ENCODE measurements at places on chromosomes 1 and 21.
A peak's percentile ranks its signal among the peaks of the same experiment; 100 is the strongest.

DNA sequence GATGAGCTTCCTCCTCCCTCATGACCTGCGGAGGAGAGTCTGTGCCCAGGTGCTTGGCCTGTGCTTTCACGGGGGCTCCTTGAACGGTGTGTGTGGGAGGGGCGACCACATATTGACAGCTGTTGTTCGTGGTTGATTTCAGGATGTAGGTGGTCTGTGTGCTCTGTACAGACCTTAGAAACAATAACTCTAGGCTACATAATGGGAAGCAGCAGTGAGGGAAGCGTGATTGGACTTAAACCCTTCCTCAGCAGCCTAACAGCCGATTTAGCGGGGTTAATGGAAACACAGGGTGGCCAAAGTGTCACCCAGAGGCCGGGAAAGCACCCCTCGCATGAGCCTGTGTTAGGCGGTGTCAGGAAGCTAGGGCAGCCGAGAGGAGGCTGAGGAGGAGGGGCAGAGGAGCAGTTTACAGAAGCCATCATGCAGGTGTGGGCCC lies 56.0 kb downstream of the TBCE start:
- no peak for DNase-seq

DNA sequence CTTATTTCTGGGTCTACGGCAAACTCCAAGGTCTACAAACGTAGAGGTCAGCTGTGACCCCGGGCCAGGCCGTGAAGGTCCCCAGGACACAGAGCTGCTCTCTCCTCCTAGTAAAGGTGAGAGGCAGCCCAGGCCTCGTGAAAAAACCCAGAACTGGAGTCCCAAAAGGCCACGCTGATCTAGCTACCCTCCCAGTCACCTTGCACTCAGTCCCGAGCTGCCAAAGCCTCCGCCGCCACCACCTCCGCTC lies 125 bp downstream of the ATP5PF start:
- DNase-seq = no peak

DNA sequence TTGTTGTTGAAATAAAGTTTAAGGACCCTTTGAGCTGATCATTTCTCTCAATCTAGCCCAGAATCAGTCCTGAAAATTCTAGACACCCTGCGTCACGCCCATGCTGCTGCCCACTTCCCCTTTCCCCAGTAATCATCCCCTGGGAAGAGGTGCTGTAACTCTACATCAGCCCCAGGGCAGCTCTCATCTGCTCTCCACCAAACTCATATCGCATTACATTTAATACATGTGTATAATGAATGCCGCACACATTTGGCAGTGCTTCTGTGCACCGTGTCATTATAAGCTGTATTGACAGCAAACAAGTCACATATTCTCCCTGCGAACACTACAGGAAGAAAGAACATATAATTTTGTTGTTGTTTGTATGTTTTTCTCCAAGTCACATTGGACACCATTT lies 539.7 kb upstream of the DAB1 start:
- no peak for DNase-seq

DNA sequence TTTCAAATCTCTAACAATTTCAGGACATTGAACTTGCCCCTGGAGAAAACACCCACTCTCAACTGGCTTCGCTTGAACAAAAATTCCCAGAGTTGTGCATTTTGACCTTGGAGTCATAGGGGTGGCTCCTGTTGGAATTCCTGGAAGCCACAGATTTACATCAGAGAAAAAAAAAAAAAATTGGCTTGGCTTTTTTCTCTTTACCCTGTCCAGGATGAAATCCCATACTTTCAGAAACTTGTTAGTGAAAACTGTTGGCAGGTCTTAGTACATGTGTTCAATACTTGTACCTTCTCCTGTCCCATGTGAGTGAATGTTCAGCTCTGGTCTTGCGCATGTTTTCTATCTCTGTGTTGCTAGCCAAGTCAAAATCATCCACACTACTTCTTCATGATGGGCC lies 228.8 kb downstream of the TGFB2 start:
- DNase-seq = no peak

DNA sequence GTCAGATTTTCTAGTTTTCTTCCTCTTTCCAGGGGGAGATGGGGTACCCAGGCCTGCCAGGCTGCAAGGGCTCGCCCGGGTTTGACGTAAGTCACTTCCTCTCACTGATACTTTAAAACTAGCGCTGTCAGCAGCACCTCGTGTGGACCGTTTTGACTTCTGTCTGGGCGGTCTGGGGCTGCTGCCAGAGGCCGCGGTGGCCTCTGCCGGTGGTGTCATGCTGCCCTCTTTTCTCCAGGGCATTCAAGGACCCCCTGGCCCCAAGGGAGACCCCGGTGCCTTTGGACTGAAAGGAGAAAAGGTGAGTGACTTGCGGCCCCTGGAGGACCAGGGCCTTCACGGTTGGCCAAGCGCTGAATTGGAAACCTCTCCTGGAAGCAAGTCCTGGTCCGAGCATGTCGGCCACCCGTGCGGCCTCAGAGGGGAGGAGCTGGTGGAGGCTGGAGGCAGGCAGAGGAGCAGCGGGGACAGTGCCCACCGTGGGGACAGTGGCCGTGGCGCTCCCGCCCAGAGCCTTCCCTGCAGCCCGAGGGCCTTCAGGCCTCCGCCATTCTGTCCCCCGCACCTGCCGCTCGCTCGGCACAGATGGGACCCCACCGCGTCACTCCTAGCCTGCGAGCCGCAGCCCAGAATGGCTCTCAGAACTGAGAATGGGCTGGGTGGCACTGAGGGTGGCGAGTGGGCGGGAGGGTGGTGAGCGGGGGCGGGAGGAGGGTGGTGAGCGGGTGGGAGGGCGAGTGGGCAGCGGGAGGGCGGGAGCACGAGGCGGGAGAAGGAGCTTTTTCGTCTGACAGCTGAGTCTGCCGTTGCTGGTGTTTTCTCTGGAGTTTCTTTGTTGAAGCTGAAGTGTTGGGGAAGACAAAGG lies 9.4 kb downstream of the COL6A1 start:
- DNase-seq = no peak

DNA sequence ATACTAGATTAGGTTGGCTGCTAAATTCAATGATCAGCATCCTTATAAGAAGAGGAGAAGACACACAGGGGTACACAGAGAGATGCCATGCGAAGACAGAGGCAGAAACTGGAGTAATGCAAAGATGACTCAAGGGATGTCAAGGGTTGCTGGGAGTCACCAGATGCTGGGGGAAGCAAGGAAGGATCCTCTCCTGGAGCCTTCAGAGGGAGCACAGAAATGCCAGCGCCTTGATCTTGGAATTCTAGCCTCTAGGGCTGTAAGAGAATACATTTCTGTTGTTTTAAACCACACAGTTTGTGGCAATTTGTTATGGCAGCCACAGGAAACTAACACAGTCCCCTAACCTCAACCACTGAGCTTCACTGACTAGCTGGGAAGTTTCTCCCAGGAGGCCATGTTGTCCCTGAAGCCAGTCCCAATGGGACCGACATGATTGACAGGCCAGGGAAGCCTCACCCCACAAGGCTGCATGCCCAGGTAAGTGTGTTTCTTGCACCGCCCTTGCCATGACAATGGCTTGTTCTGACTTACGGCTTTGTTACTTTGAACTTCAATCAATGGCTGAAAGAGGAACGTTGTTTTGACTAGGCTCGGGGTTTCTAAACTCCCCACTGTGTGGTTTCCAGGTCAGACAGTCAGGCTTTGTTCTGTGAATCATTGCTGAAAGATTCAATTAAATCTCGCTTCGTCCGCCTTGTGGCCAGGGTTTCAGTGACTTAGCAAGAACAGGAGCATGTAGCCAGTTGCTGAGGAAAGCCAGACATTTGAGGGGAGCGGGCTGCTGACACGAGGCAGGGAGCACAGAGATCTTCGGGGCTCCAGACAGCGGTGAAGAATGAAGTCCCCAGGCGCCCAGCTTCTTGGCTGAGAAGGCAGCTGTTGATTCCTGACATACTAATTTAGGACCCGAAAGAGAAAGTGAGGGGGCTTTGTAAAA lies 62.3 kb downstream of the RUNX1 start:
- DNase-seq = peak; percentile 92

GRCh38 chr1:27616441-27616840 lies 12.5 kb upstream of the AHDC1 start:
- no peak for DNase-seq

DNA sequence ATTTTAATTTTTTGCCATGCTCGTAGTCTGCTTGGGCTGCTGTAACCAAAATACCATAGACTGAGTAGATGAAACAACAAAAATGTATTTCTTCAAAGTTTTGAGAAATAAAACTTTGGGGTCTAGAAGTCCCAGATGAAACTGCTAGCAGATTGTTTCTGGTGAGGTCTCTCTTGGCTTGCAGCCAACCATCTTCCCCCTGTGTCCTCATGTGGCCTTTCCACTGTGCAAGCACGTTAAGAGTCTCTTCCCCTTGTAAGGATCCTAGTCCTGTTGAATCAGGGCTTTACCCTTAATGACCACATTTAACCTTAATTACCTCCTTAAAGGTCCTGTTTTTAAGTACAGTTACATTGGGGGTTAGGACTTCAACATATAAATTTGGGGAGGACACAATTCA lies 86.6 kb downstream of the PTBP2 start:
- no peak for DNase-seq

GRCh38 chr21:44820851-44821250 lies 3.0 kb upstream of the SUMO3 start:
- no peak for DNase-seq

GRCh38 chr1:65341381-65341780 lies 32.0 kb downstream of the DNAJC6 start:
- DNase-seq = no peak

DNA sequence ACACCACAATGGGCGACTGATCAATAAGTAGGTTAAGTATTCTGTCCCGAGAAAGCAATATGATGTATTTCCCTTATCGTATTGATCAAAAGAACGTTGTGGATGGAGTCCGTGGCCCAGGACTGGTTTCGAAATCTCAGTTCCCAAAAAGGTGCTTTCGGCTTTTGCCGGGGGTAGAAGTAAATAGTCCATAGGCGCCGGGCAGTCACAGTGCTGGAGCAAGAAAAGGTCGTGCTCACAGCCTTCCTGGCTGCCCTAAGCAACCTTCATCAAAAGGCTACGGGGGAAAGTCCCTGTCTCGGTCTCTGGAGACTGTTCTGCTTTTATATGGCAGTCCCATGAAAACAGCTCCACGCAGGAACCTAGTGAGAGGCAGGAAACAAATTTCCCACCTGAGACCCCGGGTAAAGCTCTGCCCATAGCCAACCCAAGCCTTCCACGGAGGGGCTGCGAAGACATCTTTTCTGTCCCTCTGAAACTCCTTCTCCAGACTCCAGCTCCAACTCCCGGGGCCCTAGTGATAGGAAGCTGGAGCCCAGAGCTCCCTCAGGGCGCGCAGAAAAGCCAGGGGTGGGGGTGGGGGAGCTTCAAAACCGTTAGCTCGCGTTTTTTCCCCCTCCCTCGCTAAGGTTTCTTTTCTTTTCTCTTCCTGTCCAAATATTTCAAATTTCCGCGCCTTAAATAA lies 7.0 kb downstream of the CDKN2C start:
- peak; percentile 58 for DNase-seq

DNA sequence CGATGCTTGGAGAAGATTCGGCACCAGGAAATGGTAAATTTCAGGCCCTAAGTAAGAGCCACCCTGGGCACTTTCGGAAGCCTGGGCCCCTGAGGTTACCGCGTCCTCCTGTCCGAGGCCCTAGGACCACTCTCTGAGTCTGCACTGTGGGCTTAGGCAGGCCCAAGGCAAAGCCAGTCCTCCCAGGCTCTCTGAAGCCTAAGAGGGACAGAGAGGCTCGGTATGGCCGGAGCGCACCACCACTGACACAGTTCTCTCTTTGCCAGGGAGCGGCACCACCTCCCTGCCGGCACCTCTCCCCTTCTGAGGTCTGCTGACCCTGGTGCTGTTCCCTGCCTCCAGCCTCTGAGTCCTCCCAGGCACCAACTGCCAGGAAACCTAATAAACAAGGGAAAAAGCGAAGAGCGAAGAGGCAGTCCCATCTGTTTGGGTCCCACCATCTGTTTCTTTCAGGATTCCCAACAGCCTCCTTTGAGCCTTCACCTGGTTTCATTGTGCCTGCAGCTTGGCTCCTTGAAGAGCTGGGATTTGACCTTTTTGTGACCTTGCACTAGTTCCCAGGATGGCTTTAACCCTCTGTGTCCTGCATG lies 57.7 kb downstream of the VWA5B1 start:
- no peak for DNase-seq

DNA sequence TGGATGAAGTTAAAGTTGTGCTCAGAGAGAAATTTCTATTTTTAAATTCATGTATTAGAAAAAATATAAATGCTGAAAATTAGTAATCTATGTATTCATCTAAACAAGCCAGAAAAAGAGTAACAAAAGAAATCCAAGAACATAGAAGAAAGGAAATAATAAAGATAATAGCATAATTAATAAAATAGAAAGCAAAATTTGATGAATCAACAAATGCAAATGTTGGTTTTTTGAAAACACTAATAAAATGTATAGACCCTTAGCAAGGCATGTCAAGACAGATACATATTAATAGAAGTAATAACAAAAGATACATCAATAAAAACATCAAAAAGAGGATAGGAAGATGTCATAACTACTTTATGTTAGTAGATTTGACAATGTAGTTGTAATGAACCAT lies 18.0 kb downstream of the F13B start:
- DNase-seq = no peak

- DNase-seq = no peak
Measured at GRCh38 chr1:161175771-161176453, 1.4 kb downstream of the B4GALT3 start.

DNA sequence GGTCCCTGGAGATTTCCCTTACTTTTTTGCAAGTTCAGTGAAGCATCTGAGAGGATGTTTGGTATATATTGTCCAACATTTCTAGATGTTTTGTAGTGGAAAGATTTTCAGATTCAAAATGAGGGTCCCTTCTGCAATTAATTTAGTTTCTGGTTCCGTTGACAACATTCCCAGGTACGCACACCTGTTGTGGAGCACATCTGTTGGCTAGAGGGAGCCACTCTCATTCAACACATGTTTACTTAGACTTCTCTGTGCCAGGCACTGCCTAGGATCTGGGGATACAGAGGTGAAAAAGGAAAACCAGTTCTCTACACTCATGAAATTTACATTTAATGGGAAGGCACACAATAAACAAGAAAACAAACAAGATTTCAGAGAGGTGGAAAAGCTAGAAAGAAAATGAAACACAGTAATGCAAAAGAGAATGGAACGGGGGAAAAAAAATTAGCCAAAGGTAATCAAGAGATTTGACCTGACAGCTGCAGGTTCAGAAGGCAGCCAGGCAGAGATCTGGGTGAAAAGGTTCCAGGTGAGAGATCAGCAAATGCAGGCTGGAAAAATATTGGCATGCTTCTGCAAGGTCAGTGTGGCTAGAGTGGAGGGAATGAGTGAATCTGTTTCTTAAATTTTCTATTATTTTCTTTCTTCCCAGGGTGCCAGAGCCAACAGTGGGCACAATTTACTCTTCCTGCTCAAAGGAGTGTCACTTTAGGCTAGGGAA lies 48.4 kb upstream of the KAZN start:
- no peak for DNase-seq

- DNase-seq = no peak
Measured at GRCh38 chr1:60185684-60186083, 112.1 kb upstream of the C1orf87 start.

DNA sequence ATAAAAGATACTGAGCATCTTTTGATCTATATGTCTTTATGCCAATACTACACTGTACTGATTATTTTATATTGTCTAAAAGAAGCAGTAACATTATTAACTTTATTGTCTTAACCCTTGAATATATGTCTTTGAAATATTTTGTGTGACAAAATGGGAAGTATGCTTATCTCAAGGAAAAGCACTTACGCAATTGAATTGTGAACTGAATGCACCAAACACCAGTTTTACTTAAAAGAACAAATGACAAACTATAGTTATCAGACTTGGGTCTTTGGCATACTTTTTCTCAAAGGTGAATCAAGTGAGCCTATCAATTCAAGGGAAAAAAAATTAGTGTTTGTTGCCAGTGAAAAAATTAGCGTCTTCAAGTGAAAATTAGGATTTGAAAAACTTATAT lies 9.2 kb upstream of the SLC6A9 start:
- DNase-seq = no peak

GRCh38 chr1:198750081-198750480 lies 111.2 kb downstream of the PTPRC start:
- no peak for DNase-seq

Data from foreskin melanocyte (primary cell).